WERI-Rb-1 (cell line): ENCODE measurements at places on chromosomes 6 and 20.

GRCh38 chr20:34647737-34648136, 29.2 kb downstream of the PIGU start:
- DNase-seq = no peak

GRCh38 chr6:6926856-6927255, 180.9 kb upstream of the RREB1 start:
- no peak for DNase-seq

DNA sequence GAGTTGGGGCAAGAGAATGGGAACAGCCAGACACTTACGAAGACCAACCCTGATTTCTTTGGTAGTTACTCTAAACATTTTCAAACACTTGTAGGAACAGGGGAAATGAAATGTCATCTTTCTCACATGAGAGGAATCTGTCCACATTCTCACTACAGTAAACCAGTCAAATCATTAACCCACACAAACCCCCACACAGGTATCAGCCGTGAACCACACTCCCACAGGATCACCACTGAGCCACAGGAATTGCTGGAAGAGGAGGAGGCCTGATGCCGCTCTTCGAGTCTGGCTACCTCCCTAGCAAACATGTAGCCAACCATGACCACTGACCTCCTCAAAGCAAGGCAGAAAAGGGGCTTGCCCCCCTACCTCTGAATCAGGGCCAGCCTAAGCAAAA, 6.9 kb upstream of the RSPO3 start:
- no peak for DNase-seq

DNA sequence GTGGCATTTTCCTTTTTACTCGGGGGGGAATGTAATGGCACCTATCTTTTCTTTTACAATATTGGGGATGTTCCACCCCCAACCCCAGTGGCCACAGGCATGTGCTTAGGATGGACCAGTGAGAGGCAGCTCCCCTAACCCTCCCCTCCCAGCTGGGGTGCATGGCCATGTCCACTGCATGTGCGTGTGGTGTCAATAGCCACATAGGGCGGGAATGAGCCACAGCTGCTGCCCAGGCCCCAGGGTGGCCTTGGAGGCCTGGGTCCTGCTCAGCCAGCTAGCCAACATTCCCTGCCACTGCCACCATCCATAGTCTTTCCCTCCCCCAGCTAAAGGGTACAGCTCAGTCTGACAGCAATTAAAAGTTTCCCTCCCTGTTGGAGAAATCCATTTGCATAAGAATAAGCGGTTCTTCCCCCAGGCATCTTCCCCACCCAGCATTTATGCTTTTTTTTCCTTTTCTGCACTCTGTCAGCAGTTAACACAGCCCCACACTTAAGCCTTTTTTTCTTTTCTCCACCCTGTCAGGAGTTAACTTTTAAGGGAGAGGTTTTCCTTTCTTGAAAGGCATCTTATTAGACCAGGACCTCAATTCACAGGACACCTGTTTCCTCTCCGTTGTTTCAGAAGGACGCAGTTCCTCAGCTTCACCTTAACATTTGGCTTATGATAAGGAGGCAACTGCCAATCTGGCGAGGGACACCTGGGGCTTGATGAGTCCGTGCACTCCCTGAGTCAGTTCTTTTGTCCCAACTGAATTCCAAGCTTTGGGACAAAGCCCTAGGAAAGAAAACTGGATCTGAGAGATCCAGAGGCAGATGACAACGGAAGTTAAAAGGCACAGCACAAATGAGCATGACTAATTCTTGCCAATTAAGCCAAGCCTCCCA, 121.4 kb downstream of the TPBG start:
- DNase-seq = no peak

- DNase-seq = no peak
Measured at GRCh38 chr20:42193119-42193518, 574.9 kb upstream of the CHD6 start.

DNA sequence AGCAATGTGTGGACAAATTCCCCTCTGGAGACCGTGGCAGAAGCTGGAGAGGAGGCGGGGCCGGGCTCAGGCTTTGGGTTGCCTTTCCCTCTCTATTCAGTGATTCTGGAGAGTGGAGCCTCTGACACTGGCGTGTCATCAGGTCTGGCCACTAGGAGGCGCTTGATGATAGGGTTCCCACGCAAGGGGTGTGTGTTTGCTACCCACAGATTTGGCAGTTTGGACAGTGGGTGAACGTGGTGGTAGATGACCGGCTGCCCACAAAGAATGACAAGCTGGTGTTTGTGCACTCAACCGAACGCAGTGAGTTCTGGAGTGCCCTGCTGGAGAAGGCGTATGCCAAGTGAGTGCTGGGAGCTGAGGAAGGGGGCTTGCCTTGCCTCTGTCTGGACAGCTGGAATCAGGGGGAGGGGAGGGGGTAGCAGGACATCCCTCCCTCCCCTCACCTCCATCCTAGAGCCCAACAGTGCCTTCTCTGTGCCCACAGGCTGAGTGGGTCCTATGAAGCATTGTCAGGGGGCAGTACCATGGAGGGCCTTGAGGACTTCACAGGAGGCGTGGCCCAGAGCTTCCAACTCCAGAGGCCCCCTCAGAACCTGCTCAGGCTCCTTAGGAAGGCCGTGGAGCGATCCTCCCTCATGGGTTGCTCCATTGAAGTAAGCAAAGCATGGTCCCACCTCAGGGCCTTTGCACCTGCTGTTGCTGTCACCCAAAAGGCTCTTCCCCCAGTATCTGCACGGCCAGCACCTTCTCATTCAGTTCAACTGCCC, 14.3 kb downstream of the CAPN11 start:
- DNase-seq = peak; percentile 96

- no peak for DNase-seq
Measured at GRCh38 chr20:36856195-36856594, 19.7 kb upstream of the TLDC2 start.

GRCh38 chr6:128071212-128071611, 170.4 kb upstream of the THEMIS start:
- no peak for DNase-seq

- DNase-seq = no peak
Measured at GRCh38 chr20:53626584-53626983, 32.9 kb upstream of the ZNF217 start.

DNA sequence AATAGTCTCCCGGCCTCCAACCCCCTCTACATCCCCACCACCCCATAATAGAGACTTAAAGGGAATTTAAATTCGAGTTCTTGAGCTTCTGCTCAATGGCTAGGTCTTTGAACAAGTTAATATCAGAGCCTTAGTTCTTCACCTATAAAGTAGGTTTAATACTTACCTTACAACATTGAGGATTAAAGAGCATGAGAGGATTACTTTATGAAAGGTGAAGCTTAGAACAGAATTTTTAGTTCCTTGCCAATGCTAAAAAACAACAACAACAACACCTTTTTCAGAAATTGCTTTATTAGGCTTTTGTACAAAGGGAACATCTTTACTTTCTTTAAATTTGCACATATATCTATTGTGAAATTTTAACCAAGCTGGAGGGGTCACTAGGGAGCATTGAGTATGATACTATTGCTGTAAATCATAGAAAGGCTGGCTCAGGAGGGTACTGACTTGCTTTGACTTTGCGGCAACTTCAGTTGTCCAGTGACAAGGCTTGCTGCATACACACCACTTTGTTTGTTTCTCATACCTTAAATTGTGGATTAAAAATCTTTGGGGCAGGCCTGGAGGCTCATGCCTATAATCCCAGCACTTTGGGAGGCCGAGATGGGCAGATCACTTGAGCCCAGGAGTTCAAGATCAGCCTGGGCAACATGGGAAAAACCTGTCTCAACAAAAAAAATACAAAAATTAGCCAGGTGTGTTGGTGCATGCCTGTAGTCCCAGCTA, 9.7 kb downstream of the TOP1 start:
- no peak for DNase-seq

- DNase-seq = no peak
Measured at GRCh38 chr6:118931436-118931835, 3.5 kb downstream of the MCM9 start.

GRCh38 chr20:46282669-46283068, 25.6 kb downstream of the CDH22 start:
- DNase-seq = peak; percentile 94

DNA sequence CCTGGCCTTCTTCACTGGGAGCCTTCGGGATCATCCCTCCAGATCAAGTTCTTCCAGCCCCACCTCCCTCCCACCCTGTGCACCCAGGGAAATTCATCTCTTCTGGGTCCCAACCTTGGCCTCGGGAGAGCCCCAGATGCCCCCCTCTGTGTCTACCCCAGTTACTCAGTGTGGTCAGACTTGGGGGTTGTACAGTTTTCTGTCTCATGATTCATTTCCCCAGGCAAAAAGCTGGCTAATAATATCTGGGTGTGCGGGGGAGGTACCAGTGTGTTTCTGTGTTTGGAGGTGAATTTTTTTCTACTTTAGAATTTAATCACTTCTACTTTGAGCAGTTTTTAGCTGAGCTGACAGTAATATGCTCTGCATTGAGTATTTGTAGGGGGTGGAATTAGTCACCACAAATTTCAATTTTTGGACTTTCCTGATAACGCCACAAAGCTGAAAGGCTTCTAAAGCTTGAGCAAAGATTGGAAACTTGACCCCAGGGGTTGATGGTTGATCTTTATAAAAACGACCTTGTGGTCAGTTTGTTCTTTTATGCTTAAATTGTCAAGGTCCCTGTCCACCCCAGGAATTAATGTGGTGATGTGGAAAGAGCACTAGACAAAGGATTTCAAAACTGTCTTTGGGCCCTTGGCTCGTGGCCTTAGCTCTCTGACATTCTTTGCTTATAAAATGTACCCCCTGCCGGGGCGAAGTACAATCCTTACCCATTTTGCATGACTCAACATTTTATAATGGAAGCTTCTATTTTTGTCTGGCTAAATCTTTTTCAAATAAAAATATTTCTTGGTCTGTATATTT, 284.7 kb upstream of the TAB2 start:
- no peak for DNase-seq

DNA sequence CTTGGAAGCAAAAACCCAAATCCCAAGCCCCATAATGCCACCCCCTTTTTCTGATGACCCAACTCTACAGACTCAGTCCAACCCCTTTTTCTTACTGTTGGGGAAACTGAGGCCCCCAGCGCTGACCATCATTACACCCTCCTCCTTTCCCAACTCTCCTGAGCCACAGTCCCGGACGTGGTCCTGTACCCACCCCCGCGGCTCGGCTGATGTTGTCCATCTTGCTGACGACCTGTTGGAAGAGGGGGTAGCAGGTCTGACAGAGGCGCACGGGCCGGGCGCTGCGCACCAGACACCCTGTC, 533 bp downstream of the OSTM1 start:
- DNase-seq = no peak

DNA sequence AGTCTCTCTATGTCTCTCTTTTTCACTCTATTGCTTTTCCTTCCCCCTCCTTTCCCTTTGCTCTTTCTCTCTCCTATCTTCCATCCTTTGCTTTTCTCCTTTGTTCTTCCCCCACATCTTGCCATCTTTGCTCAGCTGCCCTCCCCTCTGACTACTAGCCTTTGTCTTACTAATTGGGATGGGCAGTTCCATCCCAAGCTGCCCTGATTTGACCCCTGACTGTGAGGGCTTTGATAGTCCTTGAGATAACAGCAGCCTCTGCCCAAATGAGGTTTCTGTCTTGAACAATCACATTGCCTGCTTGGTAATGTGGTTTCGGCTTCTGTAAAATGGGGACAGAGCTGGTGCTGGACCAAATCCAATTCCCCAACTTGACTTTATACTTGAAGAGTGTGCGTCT, 327.7 kb downstream of the DHX35 start:
- no peak for DNase-seq

- peak; percentile 42 for DNase-seq
Measured at GRCh38 chr6:157020881-157021343, 243.7 kb downstream of the ARID1B start.

GRCh38 chr6:45487645-45488044, 109.9 kb upstream of the SUPT3H start:
- no peak for DNase-seq

- no peak for DNase-seq
Measured at GRCh38 chr20:52172392-52173047, 19.1 kb downstream of the ZFP64 start.

DNA sequence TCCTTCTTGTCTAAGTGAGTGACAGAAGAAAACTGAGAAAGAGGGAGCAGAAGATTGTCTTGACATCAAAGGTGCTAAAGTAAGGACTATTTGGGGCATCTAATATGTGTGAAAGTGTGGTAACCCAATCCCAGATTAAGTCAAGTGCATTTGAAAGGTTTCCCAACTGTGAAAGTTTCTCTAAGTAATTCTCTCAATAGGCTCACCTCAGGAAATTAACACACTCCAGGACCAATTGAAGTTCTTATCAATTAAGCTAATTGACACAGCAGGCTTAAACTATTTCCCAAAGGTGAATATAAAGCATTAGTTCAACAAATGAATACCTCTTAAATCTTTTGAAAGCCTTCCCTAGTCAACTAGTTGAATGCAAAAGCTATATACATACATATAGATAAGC, 212.8 kb upstream of the FUT9 start:
- no peak for DNase-seq

DNA sequence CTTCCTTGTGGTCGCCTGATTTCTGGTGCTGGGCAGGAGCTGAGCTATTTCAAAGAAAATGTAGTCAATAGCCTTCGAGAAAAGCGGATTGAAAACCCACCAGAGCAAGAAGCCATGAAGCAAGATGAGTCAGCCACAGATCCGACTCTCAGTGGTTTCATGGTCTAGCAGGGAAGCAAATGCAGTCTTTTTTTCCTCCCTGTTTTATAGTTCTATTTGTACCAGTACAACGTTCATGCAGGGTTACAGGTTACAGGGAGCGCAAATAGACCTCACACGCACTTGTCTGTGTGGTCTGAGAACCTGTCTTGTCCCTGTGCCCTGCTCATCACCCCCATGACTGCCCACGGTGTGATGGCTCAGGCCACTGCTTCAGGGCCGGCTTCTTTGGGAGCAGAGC, 309.8 kb upstream of the SUPT3H start:
- no peak for DNase-seq

DNA sequence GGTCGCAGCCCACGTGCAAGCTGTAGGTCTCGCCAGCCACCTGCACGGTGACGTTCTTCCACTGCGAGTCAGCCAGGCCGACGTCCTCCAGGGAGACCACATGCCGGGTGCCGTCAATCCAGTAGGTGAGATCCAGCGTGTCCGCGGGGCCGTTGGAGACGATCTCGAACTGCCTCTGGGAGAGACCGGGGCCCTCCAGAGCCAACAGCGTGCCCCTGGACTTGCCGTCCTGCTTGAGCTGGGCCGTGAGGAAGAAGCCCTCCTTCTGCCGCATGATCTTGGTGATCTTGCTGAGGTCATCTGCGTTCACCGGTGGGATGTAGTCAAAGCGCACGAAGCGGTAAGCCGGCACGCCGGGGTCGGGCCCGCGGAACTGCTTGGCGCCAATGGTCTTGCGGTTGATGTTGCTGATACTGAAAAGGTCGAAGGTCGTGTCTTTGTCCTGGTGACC, 5.1 kb downstream of the THBS2 start:
- no peak for DNase-seq

- DNase-seq = peak; percentile 19
Measured at GRCh38 chr6:69164564-69165229, 529.6 kb downstream of the ADGRB3 start.

GRCh38 chr6:166312832-166313231, 4.6 kb upstream of the PRR18 start:
- no peak for DNase-seq

- DNase-seq = peak; percentile 91
Measured at GRCh38 chr6:5471044-5471443, 209.7 kb downstream of the FARS2 start.

GRCh38 chr6:115545672-115545986, 515.1 kb downstream of the FRK start:
- DNase-seq = no peak

- no peak for DNase-seq
Measured at GRCh38 chr6:3571250-3571681, 114.4 kb upstream of the SLC22A23 start.

- DNase-seq = no peak
Measured at GRCh38 chr6:142932889-142933288, 12.1 kb downstream of the HIVEP2 start.

- DNase-seq = peak; percentile 37
Measured at GRCh38 chr20:34065260-34065659, 46.8 kb downstream of the EIF2S2 start.

- DNase-seq = no peak
Measured at GRCh38 chr6:116034327-116034726, 26.4 kb downstream of the FRK start.
